ENCODE measurements at places on chromosomes 1 and 21.

DNA sequence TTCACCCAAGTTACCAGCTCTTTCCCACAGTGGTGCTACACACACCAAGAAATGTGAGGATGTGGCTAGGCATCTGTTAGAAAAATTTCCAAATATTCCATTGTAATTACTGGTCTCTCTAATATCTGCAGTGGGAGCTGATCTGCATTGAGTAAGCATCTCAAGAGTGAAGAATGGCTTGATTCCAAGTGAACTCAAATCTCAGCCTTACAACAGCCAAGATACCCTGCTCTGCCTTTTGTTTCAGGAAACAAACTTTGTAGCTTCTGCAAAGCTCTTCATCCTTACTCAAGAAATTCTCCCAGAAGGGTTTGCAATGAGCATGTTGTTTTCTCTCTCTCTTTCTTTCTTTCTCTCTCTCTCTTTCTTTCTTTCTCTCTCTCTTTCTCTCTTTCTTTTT, 181.1 kb downstream of the FCRL5 start:
- no peak for DNase-seq

DNA sequence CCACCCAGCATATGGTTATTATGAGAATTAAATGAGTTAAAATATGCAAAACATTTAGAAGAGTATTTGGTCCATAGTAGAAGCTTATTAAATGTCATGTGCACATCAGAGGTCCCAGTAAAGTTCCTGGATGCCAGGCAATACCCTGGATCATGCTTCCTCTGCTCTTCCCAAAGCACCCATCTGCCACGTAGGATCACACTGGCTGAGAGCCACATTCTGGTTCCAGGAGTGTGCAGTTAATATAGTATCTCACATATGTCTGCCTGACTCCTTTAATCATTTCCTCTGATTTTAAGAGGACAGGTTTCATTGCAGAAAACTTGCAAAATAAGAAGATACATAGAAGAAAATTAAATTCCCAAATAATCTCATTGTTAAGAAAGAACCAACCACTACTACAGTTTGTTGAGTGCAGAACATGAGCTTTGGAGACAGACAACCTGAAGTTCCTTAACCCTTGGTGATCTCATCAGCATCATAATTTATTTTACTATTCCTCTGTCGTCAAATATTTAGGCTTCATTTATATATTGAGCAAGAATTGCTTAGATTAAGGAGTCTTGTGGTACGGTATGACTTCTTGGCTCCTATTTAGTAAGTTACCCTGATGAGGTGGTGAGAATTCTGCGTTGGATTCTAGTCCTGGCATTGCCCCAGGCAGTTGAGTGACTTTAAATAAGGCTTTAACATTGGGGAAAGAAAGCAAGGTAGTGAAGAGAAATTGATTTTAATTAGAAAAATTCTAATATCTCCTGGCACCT, 12.3 kb downstream of the SGIP1 start:
- DNase-seq, result no peak

DNA sequence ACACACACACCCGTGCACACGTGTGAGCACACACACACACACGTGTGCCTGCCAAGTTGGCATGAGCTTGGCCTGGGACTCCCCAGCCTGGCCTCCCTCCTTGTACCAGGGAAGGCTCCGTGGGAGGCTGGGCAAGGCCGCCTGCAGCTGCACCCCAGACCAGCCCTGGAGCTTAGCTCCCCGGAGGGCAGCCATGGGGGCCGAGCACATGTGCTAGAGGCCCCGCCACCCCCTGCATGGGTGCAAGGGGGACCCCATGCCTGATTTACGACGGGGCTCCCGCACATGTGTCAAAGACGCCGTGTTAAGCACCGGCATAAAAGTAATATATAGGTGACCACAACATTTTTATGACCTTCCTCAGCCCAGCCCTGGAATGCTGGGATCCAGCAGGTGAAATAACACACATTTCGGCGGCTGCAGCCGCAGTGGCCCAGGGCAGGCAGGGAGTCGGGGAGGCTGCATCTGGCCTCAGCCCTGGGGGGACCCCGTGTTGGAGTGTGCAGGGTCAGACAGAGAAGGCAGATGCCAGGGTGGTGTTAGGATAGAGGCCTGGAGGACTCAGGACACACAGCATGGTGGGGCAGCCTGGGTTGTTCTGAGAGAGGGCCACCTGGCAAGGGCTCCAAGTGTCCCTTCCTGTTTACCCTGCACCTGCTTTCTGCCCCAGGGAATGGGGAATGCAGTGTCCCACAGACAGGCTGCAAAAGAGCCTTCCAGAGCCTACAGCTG, 56.3 kb downstream of the WNT9A start:
- DNase-seq, result no peak

DNA sequence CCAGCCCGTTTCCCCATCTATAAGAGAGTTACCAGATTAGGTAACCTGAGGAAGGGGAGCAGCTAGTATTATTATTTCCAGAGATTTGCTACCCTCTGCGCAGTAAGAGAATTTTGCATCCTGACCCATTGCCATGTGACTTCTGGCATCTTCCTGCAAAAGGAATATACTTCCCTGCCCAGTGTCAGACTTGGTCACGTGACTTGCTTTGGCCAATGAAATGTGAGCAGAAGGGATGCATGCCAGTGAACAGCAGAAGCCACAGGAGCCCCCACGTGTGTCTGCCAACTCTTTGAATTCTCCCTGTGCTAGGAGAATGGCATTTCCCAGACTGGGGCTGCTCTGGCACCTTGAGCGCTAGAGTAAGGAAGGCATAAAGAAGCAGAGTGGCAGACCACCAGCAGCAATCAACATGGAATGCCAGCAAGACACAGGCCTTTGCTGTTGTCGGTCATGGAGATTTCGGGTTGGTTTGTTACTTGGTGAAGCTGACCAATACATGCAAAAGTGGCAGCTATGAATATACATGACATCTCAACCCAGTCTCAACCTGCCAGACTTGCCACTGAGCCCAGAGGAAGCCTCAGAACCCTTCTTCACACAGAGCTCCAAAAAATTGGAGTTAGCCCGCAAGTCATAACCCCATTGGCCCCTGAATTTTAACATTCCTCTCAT, 26.4 kb upstream of the SDHB start:
- DNase-seq, result no peak

- DNase-seq, result no peak
Measured at GRCh38 chr1:50416150-50416527, 7.1 kb downstream of the DMRTA2 start.

GRCh38 chr1:183734543-183735036, 70.3 kb upstream of the RGL1 start:
- DNase-seq, result no peak

GRCh38 chr1:96710708-96711477, 10.7 kb upstream of the PTBP2 start:
- DNase-seq, result no peak

- DNase-seq, result no peak
Measured at GRCh38 chr1:6330410-6330911, 63.1 kb downstream of the ACOT7 start.

Measured in activated CD4-positive, alpha-beta T cell treated with anti-CD3 and anti-CD28 coated beads, Interleukin-2, amount 50 U/mL, for 48 hours (primary cell).